ENCODE measurements at places on chromosomes 4 and X.

- no peak overlapping the region for H3K4me3 ChIP-seq
- H3K27me3 ChIP-seq, result peaks cover 20% of the 10 kb centered on the region
- H3K4me1 ChIP-seq, result peaks cover 19% of the 10 kb centered on the region
- H3K27ac ChIP-seq, result no peak overlapping the region
Observed at GRCh38 chrX:46735622-46736021, 23.3 kb downstream of the SLC9A7 start.

- H3K27me3 ChIP-seq, result no peaks in the 10 kb centered on the region
- no peak overlapping the region for H3K4me3 ChIP-seq
- H3K36me3 ChIP-seq, result no peaks in the 10 kb centered on the region
- DNase-seq, result no peak
- H3K4me1 ChIP-seq, result no peaks in the 10 kb centered on the region
Observed at GRCh38 chrX:88284844-88285243, 462.2 kb upstream of the CPXCR1 start.

DNA sequence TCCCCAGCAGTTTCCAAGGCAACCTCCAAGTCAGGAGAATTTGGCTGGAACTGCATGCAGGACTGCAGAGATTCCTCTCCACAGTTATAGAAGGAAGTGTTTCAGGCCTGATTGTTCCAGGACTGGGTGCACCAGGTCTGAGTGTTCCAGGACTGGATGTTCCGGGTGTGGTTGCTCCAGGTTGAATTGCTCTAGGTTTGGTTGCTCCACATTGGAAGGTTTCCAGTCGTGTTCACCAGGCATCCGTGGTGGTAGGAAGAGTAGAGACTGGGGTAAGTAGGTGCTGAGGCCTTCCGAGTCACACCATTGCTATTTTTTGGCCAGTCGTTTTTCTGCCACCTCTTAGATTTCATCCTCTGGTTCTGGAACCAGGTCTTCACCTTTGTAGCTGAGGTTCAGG lies 105.4 kb downstream of the MSN start:
- no peaks in the 10 kb centered on the region for H3K36me3 ChIP-seq
- H3K4me1 ChIP-seq, result no peaks in the 10 kb centered on the region
- DNase-seq, result no peak
- peaks cover 18% of the 10 kb centered on the region for H3K27me3 ChIP-seq

DNA sequence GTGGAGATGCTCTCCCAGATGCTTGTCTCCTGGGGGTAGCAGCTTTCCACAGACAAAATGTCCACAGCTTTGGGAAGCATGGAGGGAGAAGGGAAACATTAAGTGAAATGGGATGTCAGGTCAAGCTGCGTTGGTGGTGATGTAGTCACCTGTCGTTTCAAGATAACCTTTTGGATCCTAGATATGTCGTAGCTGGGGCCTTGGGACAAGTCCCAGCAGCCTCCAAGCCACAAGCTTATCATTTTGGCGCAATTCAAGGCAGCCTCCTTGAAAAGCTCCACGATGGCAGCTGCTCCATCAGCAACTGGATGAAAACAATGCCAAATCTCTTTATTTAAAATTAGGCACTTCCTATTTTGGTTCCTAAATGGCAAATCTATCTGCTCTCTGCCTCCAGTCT lies 52.0 kb downstream of the RTL9 start:
- no peak overlapping the region for H3K4me3 ChIP-seq
- H3K4me1 ChIP-seq, result peaks cover 7% of the 10 kb centered on the region
- H3K36me3 ChIP-seq, result no peaks in the 10 kb centered on the region

DNA sequence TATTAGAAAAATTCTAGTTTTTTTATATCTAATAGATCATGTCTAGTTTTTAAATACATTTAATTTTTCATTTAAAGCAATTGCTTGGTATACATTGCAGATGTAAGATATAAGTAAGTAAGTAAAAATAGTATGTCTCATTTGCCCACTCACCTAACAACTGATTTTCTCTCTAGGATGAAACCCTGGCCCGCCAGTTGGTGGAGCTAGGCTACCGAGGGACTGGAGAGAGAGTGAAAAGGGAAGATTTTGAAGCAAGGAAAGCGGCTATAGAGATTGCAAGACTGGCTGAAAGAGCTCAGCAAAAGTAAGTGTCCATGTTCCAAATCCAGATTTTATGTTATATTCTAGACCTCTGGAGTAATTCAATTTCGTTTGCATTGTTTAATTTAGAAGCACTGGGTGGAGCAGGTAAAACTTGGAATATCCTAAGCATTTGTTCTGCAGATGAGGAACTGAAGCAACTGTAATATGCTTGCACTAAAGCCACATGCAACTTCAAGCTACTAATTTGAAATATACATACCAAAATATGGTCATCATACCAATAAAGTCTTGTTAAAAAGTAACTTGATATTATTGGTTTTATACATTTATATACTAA lies 27.1 kb downstream of the CFAP299 start:
- H3K27ac ChIP-seq, result no peak overlapping the region
- H3K36me3 ChIP-seq, result no peaks in the 10 kb centered on the region
- H3K27me3 ChIP-seq, result peaks cover 30% of the 10 kb centered on the region
- H3K4me1 ChIP-seq, result peaks cover 6% of the 10 kb centered on the region
- no peak overlapping the region for H3K4me3 ChIP-seq
- peak; percentile 38 for DNase-seq

DNA sequence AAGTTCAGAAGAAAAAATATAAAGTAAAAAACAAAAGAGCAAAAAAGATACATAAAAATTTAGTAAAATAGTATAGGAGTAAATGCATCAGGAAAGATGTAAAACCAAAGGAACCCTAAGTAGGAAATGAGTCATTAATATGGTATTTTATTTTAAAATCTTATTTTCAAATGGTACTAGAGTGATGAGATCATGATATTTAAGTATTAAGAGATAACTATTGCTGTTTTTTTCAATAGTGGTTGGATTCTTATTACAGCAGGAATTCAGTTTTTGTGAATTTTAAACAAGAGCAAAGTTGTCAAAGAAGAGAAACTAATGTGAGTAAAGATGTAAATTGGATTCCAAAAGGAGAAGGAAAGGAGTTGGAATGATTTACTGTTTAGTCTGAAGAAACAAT lies 20.0 kb downstream of the EMCN start:
- H3K27me3 ChIP-seq, result no peaks in the 10 kb centered on the region
- DNase-seq, result no peak
- H3K4me1 ChIP-seq, result no peaks in the 10 kb centered on the region
- no peaks in the 10 kb centered on the region for H3K36me3 ChIP-seq

DNA sequence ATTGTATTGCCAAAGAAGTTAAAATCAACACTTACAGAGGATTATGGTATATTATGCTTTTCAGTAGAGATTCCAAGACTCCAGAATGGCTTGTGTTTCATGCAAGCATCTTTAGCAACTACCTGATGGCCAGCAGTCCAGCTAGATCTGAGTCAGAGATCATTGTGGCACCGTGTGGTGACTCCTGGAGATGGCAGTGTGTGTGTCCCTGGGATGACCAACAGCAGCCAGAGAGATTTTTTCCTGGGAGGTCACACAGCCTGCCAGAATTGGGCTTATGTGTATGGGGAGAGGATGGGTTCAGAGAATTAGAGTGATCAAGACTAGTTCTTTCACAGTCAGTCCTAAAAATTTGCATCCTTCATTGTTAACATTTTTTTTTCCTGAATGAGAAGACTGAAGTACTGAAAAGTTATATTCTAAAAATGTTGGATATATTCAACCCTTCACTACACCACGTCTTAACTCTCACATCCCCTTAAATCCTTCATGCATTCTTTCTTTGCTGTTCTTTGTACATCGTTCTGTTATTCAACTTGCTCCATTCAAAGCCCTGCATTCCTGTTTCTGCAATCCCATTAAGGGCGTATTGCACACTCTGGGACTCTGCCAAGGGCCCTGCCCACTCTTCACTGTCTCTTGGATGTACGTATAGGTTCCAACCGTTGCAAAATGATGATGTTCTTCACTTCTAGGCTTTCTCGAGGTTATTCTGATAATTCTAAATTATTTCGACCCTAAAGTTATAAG lies 12.4 kb downstream of the TENM3 start:
- no peak for DNase-seq
- H3K27ac ChIP-seq, result no peak overlapping the region
- no peaks in the 10 kb centered on the region for H3K27me3 ChIP-seq

DNA sequence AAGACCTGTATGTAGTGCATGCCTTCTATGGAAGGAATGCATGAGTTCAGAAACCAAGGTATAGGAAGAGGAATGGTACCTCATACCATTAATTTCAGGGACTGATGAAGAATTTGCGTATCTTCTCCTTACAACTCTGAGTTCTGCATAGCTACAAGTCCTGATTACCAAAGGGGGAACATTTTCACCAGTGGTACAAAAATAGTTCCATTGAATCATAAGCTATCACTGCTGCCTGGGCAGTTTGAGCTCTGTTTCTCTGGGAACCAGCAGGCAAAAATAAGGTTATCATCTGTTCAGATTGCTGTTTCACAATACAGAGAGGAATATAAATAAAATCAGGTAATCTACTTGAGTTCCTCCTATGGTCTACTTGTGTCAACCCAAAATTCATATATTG lies 77.9 kb upstream of the GNPDA2 start:
- no peak overlapping the region for H3K4me3 ChIP-seq
- H3K27me3 ChIP-seq, result no peaks in the 10 kb centered on the region
- H3K4me1 ChIP-seq, result peaks cover 4% of the 10 kb centered on the region
- H3K27ac ChIP-seq, result no peak overlapping the region

GRCh38 chr4:90445380-90445779 lies 318.2 kb downstream of the CCSER1 start:
- no peaks in the 10 kb centered on the region for H3K4me1 ChIP-seq
- no peaks in the 10 kb centered on the region for H3K36me3 ChIP-seq
- no peaks in the 10 kb centered on the region for H3K27me3 ChIP-seq
- H3K27ac ChIP-seq, result no peak overlapping the region
- DNase-seq, result no peak

DNA sequence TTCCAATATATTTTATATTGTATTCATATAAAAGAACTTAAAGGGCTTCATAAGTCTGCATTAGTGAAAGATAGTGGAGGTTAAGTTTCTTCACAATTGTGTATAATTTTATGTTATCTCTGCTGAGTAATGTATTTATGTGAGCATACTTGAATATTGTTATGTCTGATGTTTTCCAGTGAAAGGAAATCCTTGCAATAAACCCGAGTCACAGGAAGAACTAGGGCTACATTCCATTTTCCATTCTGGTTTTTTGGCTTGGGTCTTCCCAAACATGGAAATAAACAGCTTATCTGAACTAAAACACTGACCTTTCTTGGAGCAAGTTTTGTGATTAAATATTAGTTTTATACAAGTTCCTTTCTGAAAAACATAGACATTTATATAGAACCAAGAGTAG lies 231.3 kb upstream of the GPRIN3 start:
- H3K27me3 ChIP-seq, result peaks cover 27% of the 10 kb centered on the region
- no peak for DNase-seq
- no peak overlapping the region for H3K27ac ChIP-seq
- no peak overlapping the region for H3K4me3 ChIP-seq

- H3K4me3 ChIP-seq, result no peak overlapping the region
- no peak overlapping the region for H3K27ac ChIP-seq
- peaks cover 71% of the 10 kb centered on the region for H3K27me3 ChIP-seq
- H3K4me1 ChIP-seq, result peaks cover 2% of the 10 kb centered on the region
Observed at GRCh38 chrX:37608156-37608555, 36.7 kb downstream of the LANCL3 start.

All from activated T-cell treated with anti-CD3 and anti-CD28 coated beads, Interleukin-2, amount 50 U/mL, for 24 hours (primary cell).